Left colon (tissue), 2 donors: ENCODE measurements at places on chromosomes 4 and X. TPM values are rescaled to one million over a fixed set of nuclear protein-coding genes. Genes with fewer than 3 reads are reported as not detected.

The MAOA gene
- 497 TPM for total RNA-seq

GRCh38 chr4:1839282-1839681 lies 16.7 kb downstream of the LETM1 start:
- peak; percentile 54 for DNase-seq

The FGG gene
- not detected for total RNA-seq

DNA sequence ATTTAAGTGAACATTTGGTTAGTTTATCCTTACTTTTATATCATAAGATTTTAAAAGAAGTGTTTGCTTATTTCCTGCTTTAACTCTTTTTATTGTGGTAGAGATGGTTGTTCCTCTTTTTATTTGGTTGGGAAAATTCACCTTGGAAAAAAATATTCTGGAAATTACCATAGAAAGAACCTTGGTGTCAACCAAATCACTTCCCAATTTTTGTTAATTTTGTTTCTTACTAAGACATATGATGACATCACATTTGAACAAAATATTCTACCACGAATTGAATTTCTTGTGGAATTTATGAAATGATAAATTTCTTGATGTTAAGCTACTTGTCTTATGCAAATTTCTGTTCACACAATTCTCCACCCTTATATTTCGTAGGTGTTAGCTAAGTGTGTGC lies 33.7 kb downstream of the LAMTOR3 start:
- DNase-seq: no peak

DNA sequence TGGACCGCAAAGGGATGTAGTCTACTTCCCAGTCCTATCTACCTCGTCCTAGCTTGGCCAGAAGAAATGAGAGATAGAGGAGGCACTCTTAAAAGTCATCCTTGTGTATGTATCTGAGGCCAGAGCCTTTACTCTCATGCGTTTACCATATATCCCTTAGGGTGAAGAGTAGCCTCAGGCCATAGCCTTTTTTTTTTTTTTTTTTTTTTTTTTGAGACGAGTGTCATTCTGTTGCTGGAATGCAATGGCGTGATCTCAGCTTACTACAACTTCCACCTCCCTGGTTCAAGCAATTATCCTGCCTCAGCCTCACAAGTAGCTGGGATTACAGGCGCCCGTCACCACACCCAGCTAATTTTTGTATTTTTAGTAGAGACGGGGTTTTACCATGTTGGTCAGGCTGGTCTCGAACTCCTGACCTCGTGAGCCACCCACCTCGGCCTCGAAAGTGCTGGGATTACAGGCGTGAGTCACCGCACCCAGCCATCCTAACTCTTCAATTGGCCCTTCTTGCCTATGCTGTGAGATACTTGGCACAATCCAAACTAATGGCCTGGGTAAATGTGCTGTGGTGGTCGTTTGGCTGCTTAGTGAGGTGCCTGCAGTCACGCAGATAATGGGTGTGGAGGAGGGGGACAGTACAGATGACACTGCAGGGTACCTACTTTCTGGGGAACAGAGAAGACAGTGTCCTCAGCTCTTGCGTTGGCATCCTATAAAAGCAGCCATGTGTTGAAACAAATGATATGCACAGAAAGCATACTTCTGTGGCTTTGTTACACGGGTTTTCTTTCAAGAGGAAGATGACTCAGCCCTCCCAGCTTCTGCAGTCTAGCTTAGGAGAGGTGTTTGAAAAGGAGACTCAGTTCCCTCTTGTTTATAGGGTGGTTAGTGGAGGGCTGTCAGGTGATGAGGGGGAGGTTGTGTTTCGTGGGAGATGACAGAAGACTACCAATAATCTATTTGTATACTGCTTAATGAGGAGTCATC lies 10.4 kb upstream of the DGAT2L6 start:
- DNase-seq: no peak

The CT45A7 gene
- total RNA-seq: not detected

DNA sequence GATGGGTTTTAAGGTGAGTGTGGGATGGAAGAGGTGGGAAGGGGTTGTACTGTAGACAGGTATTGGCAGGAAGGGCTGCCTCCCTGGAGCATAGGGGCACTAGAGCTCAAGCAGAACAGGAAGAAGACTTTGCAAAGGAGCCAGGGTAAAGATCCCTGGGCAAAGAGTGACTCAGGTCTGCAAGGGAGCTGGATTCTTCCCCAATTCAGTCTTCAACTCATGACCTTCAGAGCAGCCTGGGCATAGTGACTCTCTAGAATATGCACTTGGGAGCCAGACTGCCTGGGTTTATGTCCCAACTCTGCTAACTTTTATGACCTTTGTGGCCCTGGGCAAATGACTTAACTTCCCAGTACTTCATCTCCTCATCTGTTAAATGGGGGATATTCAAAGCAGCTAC lies 4.0 kb downstream of the LONRF3 start:
- DNase-seq: no peak

DNA sequence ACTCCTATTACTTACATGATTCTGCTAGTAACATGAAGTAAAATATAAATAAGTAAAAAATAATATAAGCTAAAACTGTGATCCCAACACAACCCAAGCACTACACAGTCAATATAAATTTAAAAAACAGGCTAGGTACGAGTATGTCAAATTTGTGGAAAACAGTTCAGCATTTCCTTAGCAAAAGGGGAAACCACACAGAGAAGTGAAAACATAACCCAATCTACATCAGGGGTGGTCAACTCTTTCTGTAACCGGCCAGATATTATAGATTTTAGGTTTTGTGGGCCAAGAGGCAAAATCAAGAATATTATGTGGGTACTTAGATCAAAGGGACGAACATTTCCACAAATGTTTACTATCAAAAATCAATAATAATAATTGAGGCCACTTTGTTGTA lies 70.1 kb downstream of the CHST7 start:
- no peak for DNase-seq

The ZMAT1 gene
- 2.1 TPM for total RNA-seq

GRCh38 chr4:108443585-108443984 lies 176.8 kb upstream of the RPL34 start:
- no peak for DNase-seq

GRCh38 chr4:94175553-94176261 lies 32.0 kb upstream of the SMARCAD1 start:
- no peak for DNase-seq

- no peak for DNase-seq
These were observed 10.2 kb upstream of the CDKN2AIP start for GRCh38 chr4:183434264-183434663.

- DNase-seq: no peak
These were observed 380.8 kb downstream of the SPRY1 start for GRCh38 chr4:123777373-123777772.

GRCh38 chrX:150409486-150409885 lies 46.4 kb downstream of the MAMLD1 start:
- no peak for DNase-seq

The GAB1 gene
- total RNA-seq: 71.1 TPM

DNA sequence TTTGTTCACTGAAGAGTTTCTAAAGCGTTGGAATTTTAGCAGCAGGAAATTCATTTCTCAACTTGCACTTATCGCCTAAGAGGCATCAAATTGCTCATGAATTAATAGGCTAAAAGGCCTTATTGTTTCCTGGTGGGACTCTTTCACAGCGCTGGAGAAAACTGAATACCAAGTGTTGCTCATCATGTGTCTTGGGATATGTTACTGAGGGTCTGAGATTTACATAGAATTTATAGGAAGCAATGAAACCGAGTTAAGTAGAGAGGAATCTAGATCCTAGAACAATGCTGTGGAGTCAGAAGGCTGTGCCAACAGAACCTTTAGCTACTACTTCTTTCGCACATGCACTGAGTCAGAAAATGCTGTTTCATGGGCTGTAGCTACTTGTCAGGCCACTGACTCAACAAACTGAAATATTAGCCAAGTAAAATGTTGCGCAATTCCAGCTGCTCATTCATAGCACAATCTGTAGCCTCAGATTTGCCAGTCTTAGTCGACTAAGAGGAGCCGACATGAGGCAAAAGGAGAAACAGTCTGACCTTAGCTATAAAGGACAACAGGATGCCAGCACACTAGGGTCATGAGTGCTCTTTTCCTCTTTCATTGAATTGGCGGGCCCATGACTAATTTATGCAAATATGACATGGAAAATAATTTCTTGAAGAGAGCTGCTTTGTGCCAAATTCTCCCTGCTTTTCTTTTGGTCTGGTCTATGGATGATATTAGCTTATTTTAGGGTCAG lies 35.9 kb upstream of the CXCL8 start:
- DNase-seq: peak; percentile 39

The MXD4 gene
- 33.1 TPM for total RNA-seq

The SCARB2 gene
- 176 TPM for total RNA-seq

GRCh38 chrX:10039821-10040793 lies 72.9 kb downstream of the CLDN34 start:
- no peak for DNase-seq

GRCh38 chr4:140469791-140470733 lies 28.0 kb downstream of the MGAT4D start:
- DNase-seq: no peak

- DNase-seq: no peak
These were observed 836 bp downstream of the GRPR start for GRCh38 chrX:16124201-16124600.

The GPR34 gene
- total RNA-seq: 7.2 TPM

DNA sequence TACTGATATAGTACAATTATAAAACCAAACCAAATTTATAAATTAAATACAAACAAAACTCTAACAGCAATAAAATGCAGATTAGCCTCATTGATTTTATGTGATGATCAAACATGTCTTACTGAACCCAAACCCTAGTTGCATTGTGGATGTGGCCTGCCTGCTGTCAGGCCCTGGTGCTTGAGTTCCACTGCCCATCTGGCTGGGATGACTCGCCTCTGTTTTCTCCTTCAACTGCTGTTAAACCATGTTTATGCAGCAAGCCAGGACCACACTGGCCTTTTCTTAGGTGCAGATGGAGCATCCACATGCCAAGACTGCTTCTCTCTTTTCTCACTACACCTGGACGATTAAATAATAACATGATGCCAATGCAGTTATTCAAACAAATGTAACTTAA lies 22.6 kb downstream of the NAP1L5 start:
- no peak for DNase-seq

The GLRB gene
- total RNA-seq: 0.75 TPM
